Fibroblast of skin of left quadriceps (primary cell): ENCODE measurements at places on chromosomes 11 and 22.

GRCh38 chr11:110497231-110497978 is 67.7 kb downstream of the FDX1 start:
- no peak for DNase-seq

- no peak for DNase-seq
These were observed 51.7 kb downstream of the PACSIN2 start for GRCh38 chr22:42963231-42963595.

DNA sequence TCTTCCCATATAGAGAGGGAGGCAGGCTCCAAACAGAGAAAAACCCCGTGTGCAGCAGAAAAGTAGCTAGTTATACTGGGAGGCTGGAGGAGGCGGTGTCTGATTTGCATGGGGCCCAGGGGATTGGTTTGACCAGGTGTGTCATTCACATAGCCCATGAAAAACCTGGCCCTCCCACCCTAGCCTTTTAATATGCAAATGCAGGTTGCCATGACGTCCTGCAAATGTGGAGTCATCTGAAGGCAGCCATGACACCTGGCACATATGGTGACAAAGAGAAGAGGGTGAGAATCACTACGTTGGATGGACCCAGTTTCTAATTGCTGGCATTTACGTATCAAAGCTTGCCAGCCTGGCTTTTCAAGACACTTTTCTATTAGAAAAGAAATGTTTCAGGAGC is 57.8 kb downstream of the FAM181B start:
- DNase-seq: no peak

DNA sequence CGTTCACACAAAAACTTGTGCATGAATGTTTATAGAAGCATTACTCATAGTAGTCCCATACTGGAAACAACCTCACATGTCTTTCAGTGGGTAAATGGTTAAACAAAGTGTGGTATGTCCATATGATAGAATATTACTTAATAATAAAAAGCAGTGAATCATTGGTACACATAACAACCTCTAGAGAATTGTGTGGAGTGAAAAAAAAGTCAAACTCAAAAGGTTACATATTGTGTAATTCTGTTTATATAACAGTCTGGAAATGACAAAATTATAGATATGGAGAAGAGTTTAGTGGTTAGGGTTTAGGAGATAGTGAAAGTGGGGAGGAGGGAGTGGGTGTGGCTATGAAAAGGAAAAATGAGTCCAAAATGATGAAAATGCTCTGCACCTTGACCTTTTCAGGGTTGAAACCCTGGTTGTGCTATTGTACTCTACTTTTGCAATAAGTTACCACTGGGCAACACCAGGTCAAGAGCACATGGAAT is 243.4 kb upstream of the DDI1 start:
- no peak for DNase-seq

DNA sequence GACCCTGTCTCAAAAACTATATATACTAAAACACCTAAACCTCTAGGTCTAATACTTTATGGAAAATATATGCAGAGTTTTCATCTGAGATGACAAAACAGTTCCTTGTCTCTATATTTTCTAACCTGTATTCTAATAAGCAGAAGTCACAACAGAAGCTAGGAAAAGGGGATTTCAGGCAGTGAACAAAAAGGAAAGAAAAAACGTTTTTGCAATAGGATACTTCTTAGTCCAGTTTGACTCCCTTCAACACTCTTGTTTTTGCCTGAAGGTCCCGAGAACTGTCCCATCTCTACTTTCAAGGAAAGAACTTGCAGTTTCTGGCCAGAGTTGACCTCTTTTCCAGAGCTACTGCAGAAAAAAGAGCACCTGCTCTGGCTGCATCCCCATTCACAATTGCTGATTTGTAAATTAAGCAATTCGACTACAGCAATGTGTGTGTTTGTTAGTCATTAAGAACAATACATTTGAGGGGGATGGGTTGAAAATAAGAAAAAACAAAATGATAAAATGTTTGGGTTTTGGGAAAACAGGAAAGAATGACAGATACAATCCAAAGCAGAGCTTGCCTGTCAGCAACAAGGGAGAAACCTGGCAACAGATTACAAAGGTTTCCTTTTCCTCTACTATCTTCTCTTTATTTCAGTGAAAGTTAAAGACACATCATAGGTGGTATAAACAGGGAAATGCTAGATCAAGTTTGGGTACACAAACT is 160.0 kb downstream of the FCHSD2 start:
- DNase-seq: no peak

DNA sequence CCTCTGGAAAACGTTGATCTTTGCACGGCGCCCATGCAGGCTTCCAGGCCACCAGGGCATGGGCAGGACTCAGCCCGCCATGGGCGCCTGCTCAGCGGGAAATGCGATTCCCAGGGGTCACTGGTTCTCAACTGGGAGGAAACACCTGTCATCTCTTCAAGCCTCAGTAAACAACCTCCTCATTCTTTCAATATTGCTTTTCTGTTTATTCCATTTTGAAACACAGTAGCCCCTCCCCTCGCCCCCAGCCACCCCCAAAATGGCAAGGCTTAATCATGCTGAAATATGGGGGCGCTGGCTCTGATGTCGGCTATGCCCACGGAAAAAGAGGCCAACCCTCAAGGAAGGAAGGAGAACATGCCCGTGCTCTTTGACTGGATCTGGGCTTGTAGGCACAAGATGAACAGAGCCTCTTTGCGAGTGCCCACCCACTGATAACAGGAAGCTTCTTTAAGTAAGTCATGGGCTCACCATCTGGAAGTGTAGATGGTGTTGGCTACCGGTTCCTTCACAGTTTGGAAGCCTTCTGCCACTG is 594 bp upstream of the POU2AF1 start:
- no peak for DNase-seq

GRCh38 chr11:61694946-61695706 is 14.9 kb downstream of the DAGLA start:
- no peak for DNase-seq

- DNase-seq: no peak
These were observed 63.1 kb downstream of the CEP164 start for GRCh38 chr11:117390743-117391142.
